ENCODE measurements at places on chromosomes 2 and 18. TPM values are rescaled to one million over a fixed set of nuclear protein-coding genes. Genes with fewer than 3 reads are reported as not detected.

Gene MC2R
- not detected for total RNA-seq

Gene ALLC
- total RNA-seq: not detected

DNA sequence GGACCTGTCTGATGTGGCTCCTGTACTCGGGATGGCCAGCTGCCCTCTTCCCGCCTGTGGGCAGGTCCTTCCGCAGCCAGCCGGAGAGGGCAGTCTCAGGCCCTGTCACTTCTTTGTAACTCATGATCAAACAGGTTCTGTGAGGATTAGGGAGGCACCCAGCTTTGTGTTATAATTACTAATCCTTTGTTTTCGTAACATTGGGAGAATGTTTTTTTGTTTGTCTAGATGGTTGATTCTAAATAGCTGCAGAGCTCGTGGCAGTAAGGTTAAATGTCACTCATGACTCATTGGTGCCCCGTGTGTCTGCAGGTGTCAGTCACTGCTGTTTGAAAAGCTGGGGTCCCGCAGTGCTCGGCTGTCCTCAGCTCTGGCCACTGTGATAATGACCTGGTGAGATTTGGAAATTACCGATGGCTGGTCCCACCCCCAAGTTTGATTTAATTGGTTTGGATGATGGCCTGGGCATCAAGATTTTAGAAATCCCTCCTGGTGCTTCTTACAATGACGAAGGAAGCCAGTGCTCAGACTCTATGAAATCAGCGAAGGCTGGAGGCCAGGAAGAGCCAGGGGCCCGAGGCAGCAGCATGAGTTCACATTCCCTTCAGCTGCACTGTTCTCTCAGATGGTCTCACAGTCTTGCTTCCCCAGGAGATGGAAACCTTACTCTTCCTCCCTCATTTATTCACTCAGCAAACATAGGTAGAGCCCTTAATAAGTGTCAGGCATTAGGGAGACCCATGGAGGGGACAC is 172.8 kb downstream of the VAPA start:
- H3K27ac ChIP-seq: no peak overlapping the region
- H3K4me1 ChIP-seq: peaks cover 14% of the 10 kb centered on the region
- no peaks in the 10 kb centered on the region for H3K27me3 ChIP-seq
- H3K4me3 ChIP-seq: no peak overlapping the region

GRCh38 chr2:217095511-217096205 is 235.8 kb upstream of the TNP1 start:
- no peak overlapping the region for H3K27ac ChIP-seq
- no peak for DNase-seq
- H3K36me3 ChIP-seq: no peaks in the 10 kb centered on the region
- H3K4me3 ChIP-seq: no peak overlapping the region
- H3K4me1 ChIP-seq: no peaks in the 10 kb centered on the region

DNA sequence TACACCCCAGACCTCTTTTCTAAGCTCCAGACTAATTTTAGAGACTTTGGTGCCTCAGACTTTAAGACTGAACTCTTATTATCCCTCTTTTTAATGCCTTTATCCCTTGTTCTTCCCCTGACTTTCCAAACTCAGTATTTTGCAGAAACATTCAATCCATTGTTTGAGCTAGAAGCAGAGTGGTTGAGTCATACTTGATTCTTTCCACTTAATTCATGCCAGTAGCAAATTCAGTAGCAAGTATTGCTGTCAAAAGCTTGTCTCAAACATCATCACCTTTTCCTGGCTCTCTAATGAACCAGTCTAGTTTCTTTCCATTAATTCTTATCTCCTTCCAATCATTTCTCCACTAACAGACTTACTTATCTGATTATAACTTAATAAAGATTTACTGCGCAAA is 699.7 kb upstream of the ZNF804A start:
- no peak overlapping the region for H3K4me3 ChIP-seq
- H3K27me3 ChIP-seq: no peaks in the 10 kb centered on the region
- DNase-seq: no peak
- H3K36me3 ChIP-seq: peaks cover 4% of the 10 kb centered on the region
- H3K27ac ChIP-seq: no peak overlapping the region
